ENCODE measurements at places on chromosomes 6 and 20.

DNA sequence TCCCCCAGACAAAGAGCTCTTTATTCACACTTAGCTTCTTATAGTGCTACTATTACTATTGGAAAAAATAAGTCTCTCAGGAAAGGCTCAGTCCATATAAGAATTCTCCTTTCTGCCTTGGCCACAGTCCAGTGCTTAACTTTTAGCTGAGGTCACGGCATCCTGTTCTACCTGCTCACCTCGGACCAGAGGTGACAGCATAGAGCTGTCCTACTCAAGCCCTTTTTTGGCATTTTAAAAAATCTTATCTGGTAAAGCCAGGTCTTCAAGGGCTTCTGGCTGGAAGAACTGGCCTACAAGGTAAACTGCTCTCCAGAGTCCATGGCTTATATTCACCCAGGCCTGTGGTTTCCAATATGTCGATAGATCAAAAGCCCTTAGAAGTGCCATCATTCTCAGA is 109.7 kb downstream of the RCAN2 start:
- DNase-seq = no peak

GRCh38 chr6:81734081-81734480 is 18.4 kb downstream of the TENT5A start:
- no peak for DNase-seq

DNA sequence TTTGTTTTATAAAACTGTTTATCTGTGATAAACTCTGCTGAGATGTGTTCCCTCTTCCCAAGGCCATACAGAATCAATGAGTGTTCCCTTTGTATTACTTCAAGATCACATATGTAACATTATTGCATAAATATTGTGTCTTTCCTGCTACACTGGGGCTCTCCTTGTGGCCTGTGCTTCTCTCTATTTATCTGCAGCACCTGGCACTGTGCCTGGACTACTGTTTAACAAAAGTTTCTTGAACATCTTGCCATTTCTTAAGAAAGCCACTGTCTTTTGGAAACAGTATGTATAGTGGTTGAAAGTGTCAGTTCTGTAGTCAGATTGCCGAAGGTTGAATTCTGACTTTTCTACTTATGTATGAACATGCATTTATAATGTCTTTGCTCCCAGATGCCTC is 169.0 kb upstream of the SCGN start:
- DNase-seq = no peak

DNA sequence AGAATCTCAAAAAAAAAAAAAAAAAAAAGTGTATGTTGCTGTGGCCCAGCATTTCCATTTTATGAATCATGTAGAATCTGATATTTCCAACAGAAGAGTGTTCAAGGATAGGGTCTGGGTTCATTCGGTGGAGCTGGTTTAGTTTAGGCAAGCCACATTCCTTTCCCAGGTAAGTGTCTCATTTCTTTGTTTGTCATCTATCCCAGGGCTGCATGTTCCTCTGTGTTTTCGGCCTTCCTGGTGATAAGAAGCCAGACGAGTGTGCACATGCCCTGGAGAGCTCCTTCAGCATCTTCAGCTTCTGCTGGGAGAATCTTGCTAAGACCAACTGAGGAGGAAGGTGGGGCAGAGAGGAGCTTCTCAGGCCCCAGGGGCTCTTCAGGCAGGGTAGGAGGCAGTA is 38.2 kb downstream of the NFYA start:
- no peak for DNase-seq

DNA sequence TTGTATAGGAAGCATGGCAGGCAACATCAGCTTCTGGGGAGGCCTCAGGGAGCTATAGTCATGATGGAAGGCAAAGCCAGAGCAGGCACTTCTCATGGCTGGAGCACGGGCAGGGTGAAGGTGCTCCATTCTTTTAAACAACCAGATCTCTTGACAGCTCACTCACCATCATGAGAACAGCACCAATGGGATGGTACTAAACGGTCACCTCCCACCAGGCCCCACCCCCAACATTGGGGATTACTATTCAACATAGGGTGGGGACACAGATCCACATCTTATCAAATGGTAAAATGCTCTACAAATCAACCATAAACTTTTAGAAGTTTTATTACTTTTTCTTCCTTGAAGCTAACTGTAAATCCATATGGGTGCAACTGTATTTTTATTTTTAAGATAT is 61.5 kb downstream of the MAP3K4 start:
- no peak for DNase-seq

- peak; percentile 33 for DNase-seq
These were observed 116.7 kb downstream of the JPH2 start for GRCh38 chr20:44070139-44070900.

GRCh38 chr6:9128970-9129369 is 693.6 kb upstream of the SLC35B3 start:
- DNase-seq = no peak

DNA sequence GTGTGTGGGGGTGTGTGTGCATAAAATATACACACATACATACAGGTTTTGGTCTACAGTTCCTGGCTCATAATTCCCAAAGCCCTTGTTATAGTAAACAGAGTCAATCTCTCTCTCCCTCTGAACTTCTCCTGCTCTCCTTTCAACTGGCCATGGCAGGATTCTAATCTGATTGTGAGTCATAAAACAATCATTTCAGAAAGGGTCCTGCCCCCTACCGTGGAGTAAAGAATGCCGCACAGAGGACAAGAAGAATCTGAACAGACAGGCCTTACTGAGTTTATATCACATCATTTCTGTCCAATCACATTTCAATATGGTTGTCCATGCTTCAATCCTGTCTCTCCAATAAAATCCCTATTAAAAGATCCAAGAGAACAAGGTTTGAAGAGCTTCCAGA is 416.9 kb downstream of the FRK start:
- DNase-seq = no peak

GRCh38 chr6:79797163-79797764 is 150.1 kb downstream of the ELOVL4 start:
- no peak for DNase-seq

DNA sequence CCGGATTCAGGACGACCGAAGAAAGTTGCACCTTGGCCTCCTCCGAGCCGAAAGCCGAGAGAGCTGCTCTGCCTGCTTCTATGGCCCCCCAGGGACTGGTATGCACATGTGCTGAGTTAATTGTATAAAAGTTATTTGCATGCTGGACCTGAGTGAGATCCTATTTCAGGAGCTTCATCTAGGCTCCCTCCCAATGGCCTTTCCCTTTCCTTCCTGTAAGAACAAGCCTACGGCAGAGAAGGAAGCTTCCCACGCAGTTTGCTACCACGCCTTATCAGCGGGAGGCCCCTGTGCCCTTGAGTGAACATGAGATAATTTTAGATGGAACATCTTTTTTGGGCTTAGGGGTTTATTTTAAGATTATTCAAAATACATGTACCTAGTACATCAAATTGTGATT is 65.9 kb downstream of the RIN2 start:
- DNase-seq = no peak

DNA sequence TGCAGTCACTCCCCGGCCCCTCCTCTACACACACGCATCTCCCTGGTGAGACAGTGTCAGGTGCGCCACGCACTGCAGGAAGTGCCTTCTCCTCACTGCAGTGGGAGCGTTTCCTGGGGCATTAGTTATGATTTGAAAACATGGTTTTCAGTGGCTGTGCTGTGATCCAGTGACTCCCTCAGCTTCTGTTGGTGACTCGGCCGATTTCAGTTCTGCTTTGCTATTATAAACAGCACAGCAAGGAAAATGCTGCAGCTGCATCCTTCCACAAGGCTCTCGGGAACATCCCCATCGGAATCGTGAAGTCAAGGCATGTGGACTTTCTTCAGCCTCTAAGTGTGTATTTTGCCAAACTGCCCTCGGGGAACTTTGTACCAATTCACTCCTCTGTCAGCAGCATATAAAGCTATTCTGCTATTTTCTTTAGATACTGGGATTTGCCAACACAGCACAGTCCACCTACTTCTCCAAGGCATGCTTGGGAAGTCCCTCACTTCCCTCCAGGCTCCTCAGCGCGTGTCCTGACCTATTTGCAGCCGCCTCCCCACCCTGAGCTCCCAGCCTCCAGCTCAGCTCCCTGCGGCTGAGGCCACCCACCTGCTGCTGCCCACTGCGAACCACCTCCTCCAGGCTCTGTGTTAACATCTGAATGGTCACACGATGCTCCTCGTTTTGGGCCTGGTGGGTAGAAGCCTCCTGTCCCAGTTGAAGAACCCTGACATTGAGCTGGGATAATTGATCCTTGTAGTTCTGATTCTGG is 54.5 kb downstream of the GINS1 start:
- DNase-seq = no peak

- no peak for DNase-seq
These were observed 127.6 kb downstream of the TRDN start for GRCh38 chr6:123509112-123509511.

DNA sequence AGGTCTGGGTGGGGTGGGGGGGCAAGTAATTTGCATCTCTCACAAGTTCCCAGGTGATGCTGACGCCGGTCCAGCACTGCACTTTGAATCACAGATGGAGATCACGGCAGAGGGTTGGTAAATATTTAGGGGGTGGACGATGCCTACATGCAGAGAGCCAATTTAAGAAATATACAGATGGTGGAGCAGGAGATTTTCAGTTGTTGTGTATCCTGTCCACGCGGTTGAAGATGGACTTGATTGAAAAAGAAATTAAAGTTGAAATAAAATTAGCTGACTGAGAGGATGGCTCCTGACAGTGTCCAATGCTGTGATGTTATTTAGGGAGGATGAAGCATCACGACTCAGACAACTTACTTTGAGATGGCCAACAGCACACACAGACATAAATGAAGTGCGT is 74.6 kb downstream of the PHACTR3 start:
- no peak for DNase-seq

DNA sequence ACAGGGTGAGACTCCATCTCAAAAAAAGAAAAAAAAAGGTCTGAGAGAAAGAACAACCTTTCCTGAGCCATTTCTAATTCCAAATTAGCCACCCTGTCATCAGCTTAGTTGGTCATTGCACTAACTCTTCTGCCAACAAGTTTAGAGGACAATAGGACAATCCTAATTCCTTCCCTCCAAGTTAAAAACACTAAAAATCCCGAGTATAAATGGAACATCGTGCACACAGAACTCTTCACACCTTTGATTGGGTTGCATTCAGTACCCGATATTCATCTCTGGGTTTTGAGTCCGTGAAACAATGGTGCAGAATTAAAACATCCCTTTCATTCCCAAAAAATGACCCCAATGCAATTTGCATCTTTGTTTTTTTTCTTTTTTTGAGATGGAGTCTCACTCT is 23.0 kb downstream of the PARD6B start:
- no peak for DNase-seq

DNA sequence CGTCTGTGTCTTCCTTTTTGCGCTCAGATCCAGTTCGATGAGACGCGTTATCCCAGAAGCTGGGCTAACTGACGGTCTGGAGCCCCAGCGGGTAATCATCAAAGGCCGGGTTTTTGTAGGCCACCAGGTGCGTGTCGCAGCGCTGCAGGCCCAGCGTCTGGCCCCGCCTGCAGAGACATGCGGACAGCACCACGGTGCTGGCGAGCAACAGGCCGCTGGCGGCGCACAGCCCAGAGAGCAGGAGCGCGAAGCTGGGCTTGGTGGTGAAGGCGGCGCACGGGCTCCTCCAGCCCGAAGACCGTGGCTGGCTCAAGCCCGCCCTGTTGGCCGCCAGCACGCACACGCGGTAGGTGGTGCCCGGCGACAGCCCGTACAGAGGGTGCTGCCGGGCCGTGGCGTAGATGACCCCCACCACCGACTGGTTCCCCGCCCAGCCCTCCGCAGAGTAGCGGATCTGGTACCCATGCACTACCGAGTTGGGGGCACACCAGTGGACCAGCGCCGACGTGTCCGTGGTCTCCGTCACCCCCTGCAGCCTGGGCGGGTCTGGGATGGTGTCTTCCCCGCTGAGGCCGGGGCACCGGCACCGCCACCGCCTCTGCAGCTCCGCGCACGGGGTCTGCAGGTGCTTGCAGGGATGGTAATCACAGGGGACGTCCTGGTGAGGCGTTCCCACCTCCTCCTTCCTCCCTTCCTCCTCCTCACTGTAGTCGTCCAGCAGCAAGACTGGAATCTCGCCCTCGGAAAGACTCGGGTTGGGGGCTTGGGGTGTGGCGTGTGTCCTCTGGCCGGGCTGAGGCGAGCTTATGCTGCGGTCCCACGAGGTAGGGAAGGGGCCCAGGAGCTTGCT is 12.7 kb downstream of the LRRN4 start:
- DNase-seq = no peak

DNA sequence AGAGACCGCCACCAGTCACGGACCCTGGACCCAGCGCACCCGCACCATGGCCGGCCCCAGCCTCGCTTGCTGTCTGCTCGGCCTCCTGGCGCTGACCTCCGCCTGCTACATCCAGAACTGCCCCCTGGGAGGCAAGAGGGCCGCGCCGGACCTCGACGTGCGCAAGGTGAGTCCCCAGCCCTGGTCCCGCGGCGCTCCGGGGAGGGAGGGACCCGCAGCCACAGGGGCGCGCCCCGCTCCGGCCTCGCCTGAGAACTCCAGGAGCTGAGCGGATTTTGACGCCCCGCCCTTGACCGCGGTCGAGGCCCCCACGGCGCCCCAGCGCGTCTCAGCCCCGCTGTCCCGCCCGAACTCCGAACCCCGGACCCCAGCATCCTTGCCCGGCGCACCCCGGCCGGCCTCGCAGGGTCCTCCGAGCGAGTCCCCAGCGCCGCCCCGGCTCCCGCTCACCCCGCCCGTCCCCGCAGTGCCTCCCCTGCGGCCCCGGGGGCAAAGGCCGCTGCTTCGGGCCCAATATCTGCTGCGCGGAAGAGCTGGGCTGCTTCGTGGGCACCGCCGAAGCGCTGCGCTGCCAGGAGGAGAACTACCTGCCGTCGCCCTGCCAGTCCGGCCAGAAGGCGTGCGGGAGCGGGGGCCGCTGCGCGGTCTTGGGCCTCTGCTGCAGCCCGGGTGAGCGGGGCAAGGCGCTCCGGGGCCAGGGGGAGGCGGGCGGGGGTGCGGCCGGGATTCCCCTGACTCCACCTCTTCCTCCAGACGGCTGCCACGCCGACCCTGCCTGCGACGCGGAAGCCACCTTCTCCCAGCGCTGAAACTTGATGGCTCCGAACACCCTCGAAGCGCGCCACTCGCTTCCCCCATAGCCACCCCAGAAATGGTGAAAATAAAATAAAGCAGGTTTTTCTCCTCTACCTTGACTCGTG is at the start of gene OXT:
Gene OXT, plus strand, starts transcription at position 11 of the 920 bp plus-strand sequence. Its CDS starts 36 bp downstream, at position 47.
- peak; percentile 78 for DNase-seq

GRCh38 chr6:138537106-138537505 is 37.8 kb upstream of the NHSL1 start:
- DNase-seq = no peak

DNA sequence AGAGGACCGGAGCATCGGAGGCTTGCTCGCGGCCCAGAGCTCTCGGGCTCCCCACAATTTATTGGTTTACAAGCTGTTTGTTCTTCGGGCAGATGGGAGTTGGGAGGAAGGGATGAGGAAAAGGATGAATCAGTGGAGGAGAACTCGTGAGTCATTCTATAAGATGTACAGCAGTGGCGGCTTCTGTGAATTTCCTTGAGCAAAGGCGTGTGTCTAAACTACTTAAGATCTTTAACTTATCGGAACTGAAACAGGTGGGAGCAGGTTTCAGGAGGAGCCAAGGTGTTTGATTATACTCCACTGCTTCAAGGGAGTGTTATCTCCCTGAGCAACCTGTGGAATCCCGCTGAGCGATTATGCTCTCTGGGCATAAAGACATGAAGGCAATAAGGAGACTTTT is 50.5 kb upstream of the IBTK start:
- no peak for DNase-seq

All from activated T-cell treated with anti-CD3 and anti-CD28 coated beads, Interleukin-2, amount 50 U/mL, for 48 hours (primary cell).